ENCODE measurements at places on chromosomes 12 and 14.

DNA sequence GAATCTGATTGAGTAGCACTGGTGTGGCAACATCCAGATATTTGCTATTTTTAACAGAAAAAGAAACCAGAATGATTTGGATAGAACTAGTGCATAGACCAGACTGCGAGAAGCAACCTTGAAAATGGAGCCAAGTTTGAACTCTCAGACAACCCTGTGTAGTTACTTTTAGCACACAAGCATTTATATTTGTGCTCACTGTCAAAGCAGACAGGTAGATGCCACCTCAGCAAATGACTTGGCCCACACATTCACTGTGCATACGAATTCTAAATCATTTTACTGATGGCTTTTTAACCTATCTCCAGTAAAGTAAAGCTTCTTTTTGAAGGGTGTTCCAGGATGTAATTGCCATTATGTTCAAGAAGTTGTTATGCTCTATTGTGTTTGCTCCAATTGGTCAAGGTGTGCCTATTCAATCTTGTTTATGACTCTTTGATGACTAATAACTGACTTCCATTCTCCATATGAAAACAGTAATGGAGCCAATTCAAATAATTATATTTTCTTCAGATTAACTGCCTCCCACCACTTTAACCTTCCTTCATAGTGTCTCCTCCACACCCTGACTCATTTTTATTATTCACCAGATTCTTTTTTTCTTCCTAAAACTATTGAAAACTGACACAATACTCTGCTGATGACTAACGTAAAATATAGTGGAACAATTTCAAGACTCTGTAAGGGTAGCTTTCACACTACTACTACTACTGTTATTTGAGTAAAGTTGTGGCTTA is 138.5 kb downstream of the CCER1 start:
- no peak for DNase-seq

DNA sequence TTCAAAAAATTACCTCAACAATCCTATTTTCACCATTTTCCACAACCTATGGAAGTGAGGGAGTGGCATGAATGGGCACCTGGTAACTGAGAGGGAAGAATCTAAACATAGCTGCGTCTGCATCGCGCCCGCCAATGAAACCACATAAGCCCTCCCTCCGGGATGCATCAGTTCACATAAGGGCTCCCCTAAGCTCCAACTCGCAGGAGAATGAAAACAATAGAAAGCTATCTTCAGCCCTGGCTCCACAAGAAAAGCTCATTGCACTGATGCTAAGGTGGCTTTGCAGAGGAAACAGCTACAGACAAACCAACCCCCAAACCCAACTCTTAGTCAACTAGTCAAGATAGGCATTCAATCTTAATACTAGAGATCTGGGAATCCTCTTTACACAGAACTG is 173.3 kb downstream of the FOXN3 start:
- DNase-seq: no peak

- no peak for DNase-seq
These were observed 54.3 kb upstream of the KCNJ8 start for GRCh38 chr12:21828779-21829178.

DNA sequence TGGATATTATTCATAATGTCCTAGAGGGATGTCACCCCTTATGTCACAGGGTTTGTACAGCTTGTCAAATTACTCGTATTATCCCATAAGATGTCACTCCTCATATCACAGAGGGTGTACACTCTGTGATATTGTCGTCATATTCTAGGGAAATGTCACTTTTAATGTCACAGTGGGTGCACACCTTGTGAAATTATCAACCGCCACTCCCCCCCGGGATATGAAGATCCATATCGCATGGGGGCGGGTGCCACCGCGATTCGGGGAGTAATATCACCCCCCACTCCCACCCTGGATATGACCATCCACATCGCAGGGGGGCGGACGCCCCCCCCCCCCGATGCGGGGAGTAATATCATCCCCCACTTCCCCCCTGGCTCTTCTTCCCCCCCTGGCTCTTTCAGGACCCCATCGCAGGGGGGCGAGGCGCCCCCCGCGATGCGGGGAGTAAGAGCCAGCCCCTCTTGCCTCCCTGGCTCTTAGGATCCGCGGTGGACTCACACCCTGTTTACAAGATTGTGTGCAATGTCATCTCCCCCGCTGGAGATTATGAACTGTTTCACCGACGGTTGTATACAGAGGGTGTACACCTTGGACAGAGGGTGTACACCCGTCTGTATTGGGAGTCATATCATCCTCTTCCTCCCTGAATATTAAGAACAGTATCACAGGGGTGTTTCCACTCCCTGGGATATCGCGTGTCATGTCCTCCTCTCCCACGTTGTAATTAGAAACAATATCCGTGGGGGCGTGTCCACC is 92.8 kb downstream of the FRMD6 start:
- DNase-seq: no peak

DNA sequence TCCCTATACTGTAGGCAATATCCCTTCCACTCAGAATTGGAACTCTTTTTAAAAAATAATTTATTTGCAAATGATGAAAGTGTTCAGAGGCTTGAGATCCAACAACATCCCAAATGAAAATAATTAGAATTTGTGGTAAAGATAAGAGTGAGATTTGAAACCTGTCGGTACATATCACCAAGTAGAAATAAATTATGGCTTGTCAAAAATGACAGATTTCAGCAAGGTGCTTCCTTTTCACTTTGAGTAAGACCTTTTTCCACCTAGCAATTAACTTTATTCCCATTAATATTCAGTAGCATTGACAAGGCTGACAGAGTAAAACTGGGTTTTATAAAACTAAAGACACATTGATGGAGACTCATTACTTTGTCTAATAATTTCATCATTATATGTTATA is 107.7 kb upstream of the PRKD1 start:
- DNase-seq: no peak

DNA sequence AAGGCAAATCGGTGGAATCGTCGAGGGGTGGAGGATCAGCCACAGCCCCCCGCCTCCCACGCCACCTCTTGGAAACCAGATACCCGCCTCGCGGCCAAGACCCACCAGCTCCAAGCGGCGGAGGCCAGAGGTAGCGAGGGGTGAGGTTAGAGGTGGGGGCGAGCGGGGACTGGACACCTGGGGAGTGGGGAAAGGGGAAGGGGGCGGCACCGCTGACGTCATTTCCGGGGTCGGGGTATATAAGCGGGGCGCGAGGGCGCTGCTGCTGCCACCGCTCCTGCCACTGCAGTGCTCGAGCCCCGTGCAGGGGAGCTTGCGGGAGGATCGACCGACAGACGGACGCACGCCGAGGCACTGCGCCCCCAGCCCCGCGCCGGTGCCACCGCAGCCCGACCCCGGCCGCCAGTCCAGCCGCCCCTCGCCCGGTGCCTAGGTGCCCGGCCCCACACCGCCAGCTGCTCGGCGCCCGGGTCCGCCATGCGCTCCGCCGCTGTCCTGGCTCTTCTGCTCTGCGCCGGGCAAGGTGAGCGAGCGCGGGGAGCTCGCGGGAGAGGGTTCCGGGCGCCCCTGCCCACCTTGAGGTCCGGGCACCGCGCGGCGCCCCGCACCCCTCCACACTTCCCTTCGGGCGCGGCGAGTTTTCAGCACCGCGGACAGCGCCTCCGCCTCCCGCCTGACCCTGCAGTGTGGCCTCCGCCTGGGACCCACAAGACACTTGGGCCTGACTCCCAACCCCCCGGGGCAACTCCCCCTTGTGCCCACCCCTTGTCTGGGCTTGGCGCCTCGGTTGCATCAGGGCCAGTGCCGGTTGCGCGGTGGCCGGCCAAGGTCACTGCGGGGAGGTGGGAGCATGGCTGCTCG is at the start of gene CHGA:
Gene CHGA (plus strand): TSS at position 268 of the 861 bp plus-strand sequence. CDS start 210 bp downstream, at position 478.
- DNase-seq: peak; percentile 9

DNA sequence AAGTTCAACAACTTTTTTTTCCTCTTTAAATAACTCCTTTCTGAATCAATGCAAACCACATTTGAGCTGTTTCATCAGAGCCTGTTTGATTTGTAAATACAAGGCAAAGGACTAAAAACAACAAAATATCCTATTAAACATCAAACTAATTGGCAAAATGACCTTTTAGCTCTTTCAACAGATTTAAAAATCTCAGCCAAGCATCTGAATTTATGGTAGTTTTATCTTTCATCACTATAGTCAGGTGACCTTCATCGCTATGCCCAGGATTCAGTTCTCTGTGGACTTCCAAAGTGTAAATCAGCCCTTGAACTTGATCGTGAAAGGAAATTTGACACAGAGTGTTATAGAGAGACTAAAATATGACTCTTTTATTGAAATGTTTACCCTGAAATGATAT is 1554.5 kb upstream of the FLRT2 start:
- no peak for DNase-seq

DNA sequence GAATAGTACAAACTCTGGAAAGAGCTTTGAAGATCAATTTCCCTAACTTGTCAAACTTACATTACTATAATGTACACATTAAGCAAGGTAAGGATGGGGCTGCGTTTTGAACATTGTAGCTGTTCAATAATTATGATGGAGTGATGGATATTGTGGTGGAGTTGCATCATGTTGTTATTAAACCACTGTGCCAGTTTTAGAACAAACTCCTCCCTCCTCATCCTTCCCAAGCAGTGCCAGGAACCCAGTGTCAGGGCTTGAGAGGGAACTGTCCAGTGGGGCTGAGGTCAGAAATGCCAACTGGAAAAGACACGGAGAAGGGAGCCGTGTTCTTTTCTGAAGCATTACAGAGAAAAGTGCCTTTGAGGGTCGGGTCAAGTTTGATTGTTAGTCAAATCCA is 31.9 kb upstream of the PAPOLA start:
- no peak for DNase-seq

GRCh38 chr14:43687921-43688320 is 819.2 kb downstream of the FSCB start:
- DNase-seq: no peak

DNA sequence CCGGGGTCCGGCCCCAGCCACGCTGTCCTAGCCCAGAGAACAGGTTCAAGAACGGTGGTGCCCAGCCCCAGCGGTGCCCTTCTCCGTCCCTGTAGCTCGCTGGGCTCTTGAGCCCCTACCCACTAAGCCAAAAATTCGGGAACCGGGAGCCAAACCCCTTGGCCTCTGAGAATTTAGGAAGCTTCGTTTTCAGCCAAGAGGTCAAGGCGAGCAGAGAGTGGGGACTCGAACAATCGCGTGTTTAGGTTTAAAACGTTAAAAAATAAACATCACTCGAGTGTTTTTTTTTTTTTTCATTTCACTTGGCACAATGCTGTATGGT is 6.2 kb downstream of the SIX1 start:
- DNase-seq: no peak

DNA sequence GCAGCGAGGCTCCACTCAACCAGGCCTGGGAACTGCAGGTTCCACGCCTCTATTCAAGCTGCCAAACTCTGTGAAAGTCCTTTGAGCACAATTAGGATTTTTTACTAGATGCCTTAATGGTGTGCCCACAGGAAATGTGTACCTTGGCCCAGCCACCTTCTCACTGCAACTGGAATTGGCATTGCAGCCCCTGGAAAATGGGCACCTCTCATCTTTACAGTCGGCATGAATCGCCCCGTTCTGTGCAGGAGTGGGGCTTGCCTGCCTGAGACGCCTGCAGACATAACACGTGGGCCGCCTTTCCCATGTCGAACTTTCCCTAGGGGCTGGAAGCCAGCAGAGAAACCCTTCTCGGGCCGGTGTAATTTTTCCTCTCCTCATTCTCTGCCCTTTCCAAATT is 42.0 kb upstream of the ELK3 start:
- DNase-seq: no peak

GRCh38 chr12:43332977-43333640 is 218.9 kb downstream of the ADAMTS20 start:
- DNase-seq: no peak

- no peak for DNase-seq
These were observed 128.8 kb downstream of the CCDC60 start for GRCh38 chr12:119463211-119463926.

DNA sequence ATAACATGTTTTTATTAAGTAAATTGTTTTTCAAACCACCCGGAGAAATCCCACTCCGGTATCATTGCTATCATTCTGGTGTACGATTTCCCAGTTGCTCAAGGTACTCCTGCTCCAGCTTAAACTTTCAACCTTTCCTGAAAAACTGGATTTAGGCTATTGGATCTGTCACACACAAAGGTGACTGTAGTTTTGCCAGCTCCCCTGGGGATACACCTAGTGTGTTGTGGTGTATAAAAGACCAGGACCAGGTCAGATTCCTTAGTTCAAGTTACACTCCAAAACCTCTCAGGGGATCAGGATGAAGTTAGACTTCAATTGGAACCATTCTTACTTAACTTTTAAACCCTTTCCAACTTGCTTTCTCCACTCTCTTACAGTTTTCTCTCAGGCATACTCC is 303.9 kb downstream of the NOVA1 start:
- DNase-seq: no peak

GRCh38 chr12:3480764-3481163 is 10.2 kb upstream of the PRMT8 start:
- no peak for DNase-seq

DNA sequence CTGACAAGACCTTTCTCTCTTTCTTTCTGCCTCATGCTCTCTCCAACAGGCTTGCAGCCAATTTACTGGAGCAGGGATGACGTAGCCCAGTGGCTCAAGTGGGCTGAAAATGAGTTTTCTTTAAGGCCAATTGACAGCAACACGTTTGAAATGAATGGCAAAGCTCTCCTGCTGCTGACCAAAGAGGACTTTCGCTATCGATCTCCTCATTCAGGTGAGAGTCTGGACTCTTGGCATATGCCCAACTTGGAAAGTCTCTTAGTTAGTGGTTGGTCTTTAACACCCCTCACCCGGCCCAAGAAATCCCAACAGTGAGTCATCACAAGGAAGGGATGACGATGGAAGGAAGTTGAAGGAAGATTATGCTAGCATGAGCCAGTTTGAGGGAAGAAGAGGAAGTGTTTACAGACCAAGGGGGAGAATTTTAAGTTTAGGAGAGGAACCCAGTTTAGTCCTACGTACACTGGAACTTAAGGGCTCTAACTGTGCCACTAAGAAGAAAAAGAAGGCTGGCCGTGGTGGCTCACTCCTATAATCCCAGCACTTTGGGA is 189.7 kb downstream of the ETV6 start:
- DNase-seq: no peak

GRCh38 chr14:74888164-74889158 is 6.7 kb downstream of the DLST start:
- no peak for DNase-seq

GRCh38 chr12:15534322-15534721 is 212.0 kb downstream of the PTPRO start:
- no peak for DNase-seq

DNA sequence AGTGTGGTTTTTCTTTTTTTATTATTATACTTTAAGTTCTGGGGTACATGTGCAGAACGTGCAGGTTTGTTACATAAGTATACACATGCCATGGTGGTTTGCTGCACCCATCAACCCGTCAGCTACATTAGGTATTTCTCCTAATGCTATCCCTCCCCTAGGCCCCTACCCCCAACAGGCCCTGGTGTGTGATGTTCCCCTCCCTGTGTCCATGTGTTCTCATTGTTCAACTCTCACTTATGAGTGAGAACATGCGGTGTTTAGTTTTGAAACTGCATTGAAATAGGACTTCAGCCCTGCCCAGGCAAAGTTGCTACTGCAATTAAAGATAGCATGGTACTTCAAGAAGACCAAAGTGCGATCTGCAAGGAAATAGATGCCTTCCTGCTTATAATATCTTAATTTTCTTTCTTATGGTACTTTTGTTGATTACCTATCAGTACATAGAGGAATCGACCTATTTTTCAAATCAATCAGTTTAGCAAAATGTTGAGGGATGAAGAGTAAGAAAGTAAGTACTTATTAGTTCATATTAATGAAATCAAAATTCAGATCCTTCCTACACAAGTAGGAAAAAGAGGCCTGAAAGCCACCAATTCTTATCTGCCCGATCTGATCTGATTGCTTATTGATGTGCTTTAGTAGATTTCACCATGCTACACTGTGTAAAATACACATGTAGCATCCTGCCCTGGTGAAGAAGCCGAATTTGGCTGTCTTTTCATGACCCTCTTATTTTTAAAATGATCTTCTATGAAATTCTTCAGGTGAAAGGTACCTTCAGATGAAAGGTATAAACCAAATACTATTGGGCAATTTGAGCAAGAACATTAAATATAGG is 1.6 kb downstream of the LTA4H start:
- DNase-seq: no peak
